Thyroid gland (tissue), 4 donors: ENCODE measurements at places on chromosomes 12 and 14.

GRCh38 chr14:68727315-68728047, 65.4 kb downstream of the ZFP36L1 start:
- no peak for DNase-seq

DNA sequence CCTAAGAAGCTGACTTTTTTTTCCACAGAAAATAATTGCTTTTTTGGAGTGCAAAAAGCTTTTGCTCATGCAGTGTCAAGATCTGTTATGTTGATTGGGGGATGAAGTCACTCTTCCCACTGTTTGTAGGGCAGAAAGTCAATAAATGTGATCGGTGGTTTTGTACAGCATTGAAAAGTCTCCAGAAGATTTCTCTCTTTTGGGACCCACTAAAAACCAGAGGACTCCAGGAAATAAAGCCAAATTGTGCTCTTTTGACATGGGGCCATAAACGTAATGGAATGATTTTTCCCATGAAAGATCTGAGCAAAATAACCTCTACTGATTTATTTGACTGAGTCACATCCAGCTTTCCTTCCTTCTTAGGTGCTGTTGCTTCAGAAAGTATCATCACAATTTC, 122.5 kb downstream of the SNAPC1 start:
- DNase-seq, result no peak

GRCh38 chr12:30003321-30003720, 219.6 kb upstream of the TMTC1 start:
- DNase-seq, result no peak

DNA sequence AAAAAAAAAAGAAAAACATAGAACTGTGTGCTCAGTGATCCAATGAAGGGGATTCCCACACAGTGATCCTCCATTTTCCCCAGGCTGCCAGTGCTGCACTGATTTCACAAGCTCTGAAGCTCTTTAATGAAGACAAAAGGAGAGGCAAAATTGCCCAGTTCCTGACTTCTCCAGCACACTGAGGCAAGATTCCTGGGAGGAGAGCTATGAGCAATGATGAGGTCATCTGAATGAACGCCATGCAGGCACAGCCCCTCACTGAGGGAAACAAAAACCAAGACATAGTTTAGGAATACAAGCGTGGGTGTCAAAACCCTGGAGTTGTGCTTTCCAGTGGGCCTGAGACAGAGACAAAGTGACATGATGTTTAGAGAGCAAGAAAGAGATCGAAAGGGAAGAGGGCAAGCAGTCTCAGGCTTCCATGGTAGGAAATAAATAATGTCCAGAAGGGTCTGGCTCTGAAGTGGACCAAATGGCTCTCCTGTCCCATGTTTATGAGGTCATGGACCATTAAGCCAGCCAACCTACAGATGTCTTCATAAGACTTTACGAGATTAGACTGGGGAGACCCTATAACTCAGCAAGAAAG, 40.9 kb upstream of the SMUG1 start:
- DNase-seq, result peak; percentile 60

DNA sequence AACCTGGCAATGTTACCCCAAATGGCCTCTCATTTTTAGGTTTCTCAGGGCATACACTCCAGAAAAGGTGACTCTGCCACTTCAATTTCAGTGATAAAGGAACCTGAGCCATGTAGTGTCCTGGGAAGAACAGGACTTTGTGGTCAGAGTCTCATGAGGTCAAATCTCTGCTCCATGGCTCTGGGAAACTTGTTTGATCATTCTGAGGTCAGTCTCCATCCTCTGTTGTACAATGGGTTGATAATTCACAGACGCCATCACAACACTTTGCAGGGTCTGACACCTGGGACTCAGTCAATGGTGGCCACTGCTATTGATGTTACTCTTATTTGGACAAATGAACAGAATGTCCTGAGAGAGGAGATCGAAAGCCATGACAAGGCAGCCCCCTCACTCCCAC, 31.1 kb upstream of the SMOC1 start:
- no peak for DNase-seq

- DNase-seq, result no peak
Measured at GRCh38 chr14:100425429-100425827, 102.3 kb downstream of the SLC25A47 start.

GRCh38 chr12:121085506-121086353, 46.7 kb upstream of the OASL start:
- DNase-seq, result no peak

- no peak for DNase-seq
Measured at GRCh38 chr14:20560961-20561360, at the start of gene RNASE9. RNASE9 (minus strand) TSS chr14:20561047.

DNA sequence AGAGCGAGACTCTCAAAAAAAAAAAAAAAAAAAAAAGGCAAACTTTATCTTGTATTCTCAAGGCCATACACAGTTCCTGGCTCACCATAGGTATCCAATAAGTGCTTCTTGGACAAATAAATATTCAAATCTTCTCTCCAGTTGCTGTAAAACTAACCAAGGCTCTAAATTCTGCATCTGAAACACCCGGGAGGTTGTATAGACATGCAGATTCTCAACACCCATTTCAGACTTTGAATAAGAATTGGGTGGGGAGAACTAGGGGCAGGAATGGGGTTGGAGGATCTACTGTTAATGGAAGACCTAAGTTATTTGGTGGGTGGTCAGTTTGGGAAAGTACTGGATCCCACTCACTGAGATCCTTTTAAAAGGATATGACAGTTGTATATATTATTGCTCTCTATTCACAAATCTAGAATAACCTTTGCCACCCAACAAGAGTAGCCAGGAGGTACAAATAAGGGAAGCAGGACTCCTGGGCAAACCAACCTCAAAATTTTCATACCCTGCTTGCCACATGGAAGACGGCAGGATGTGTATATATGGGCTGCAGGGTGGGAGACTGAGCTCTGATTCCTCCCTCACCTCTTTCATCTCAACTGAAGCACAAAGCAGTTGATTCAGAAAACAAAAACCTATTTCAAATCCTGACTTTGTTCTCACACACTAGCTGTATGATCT, 879 bp downstream of the GDF3 start:
- no peak for DNase-seq
